ENCODE measurements at places on chromosomes 12 and 14.

DNA sequence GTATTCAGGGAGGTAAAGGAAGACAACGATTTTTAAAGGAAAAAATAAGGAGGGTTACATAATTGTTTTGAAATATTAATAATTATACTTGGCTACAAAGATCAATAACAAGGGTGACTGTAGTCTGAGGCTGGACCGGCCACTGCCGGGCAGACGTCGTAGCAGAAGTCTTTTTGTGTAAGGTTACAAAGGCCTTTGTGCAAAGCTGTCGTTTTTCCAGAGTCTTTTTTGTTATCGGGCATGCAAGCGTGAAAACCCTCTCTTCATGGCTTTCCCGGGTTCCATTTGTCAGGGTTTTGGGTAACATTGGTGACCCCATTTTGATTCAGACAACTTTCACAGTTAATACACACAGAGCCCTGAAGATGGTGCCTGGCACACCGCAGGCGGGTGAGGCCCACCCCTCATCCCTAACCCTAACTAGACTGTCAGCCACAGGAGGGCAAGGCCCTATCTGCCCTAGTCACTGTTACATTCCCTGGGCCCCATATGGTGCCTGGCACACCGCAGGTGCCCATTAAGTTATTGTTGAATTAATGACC is 31.3 kb downstream of the RILPL1 start:
- no peak for DNase-seq

DNA sequence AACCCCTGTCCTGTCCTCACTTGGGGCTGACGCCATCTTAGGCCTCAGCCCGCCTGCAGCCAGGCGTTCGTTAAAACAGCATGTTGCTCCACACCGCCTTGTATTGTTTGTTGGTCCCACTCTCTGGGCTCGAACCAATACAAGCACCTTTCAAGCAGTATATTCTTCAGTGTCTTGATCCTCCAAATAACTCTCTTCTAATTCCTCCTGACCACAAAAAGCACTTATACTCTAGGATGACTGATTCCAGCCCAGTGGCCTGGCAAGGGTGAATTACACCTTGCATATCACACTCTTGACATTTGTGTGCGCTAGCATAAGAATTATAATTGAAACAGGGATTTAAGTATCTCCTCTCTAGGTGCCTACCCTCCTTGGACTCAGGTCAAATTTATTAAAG is 7.1 kb downstream of the CCER1 start:
- DNase-seq, result peak; percentile 47

DNA sequence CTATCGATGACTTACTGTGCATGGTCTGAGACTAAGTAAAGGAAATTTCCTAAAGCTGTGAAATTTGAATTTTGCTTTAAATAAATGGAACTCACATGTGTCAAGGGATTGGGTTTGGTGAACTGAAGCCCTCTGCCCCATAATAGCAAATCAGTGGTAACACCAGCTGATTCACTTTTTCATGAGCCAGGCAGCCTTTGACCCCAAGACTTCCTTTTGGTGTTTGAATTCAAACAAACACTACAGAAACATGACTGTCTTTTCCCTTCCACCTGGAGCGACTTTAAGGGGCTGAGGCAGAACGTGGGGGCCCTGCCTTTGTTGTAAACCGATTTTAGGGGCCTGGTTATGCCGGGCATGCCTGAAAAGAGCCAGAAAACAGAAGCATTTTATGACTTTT is 28.8 kb downstream of the KCTD10 start:
- DNase-seq, result no peak

GRCh38 chr12:111360325-111360930 is 8.5 kb downstream of the PHETA1 start:
- no peak for DNase-seq

GRCh38 chr12:267581-268482 is 5.2 kb upstream of the SLC6A13 start:
- no peak for DNase-seq

DNA sequence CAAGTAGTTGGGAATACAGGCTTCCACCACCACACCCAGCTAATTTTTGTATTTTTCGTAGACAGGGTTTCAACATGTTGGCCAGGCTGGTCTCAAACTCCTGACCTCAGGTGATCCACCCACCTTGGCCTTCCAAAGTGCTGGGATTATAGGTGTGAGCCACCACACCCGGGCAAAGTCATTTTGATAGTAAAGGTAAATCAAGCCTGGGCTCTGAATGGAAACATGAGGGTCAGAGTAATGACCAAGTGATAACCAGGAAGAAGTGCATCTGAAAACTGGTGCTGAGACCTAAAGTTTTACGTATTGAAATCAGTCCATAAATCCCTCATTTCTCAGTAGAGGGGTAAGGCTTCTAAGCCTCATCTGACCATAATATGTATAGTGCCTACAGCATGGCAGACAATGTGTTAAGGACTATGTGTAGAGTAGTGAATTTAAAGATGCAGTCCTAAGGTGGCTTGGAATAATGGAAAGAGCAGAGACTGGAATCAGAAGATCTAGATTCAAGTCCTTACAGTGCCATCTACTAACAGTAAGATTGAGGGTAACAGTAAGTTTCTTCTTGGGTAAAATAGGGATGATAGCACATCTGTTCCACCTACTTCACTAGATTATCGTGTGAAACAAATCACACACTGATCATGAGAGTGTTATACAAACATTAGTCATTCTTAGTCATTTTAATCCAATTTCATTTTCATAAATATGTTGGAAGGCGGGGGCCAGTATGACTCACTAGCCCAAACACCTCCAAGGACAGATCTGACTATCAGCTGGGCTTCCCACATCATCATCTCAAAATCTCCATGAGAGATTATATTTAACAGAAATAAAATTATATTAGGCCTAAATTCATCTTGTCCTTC is 11.2 kb downstream of the MAP4K5 start:
- no peak for DNase-seq

DNA sequence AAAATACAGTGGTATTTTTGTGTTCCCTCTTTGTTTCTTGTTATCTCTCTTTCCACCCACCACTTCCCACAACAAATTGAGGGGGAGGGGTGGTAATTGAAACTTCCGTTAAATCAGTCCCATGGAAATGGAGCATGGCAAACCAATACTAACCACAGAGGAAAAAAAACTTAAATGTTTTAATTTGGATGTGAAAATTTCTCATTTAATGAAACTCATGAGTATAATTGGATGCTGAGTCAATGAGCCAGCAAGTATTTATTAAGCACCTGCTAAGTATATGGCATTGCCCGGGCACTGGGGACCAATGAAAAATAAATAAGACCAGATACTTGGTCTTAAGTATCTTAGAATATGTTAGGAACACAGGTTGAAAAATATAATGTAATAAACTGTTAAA is 147.5 kb downstream of the KCNH5 start:
- DNase-seq, result no peak

- DNase-seq, result no peak
Measured at GRCh38 chr12:3554371-3555115, 63.5 kb downstream of the PRMT8 start.

DNA sequence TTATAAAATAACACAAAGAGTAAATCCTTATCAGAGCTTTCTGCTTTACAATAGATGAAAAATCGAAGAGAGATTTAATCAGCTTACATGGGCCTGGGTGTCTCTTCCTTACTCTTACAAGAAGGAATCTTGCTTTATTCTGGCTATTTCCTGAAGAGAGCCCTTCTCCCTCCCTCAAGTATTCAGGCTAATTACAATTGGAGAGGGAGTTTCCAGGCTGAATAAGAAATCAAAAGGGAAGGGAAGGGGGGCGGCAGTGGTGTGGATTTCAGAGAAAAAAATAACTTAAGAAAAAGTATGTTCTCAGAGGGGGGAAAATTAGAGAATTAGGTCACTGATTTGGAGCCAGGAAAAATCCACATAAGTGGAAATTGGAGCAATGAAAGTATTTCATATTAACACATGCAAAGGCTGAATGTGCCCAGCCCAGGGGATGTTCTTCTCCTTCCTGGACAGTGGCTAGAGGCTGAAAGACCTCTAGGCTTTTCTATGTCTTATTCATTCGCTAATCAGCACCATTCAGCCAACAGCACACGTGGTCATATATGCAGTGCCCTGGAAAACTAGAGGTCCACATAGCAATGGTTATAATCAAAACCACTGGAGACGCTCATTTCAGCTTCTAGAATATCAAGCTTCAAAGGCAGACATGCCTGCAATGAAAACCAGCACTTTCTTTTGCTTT is 158.9 kb upstream of the BTG1 start:
- no peak for DNase-seq

DNA sequence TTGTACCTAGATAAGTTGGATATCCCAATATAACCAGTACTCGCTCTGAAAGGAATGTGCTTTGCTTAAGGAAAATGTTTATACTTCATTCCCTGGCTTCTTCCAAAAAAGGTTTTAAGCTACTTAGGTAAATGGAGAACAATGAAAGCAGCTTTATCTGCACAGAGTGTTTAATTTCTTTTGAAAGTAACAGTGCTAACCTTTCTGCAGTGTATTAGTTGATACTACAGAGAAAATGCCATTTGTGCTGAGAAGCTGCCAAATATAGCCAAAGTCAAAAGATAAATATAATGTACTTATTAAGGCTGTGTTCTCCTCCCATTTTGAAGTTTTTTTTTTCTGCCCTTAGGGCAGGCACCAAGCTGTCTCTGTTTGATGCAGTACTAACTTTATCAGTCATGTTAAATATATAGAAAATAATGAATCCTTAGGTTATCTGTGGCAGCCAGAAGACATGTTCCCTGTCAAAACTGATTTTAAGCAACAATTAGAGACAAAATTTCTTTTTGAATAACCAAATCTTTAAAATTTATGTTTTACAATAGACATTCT is 145.4 kb upstream of the KITLG start:
- no peak for DNase-seq

GRCh38 chr12:31317471-31318395 is 8.2 kb downstream of the SINHCAF start:
- DNase-seq, result no peak

DNA sequence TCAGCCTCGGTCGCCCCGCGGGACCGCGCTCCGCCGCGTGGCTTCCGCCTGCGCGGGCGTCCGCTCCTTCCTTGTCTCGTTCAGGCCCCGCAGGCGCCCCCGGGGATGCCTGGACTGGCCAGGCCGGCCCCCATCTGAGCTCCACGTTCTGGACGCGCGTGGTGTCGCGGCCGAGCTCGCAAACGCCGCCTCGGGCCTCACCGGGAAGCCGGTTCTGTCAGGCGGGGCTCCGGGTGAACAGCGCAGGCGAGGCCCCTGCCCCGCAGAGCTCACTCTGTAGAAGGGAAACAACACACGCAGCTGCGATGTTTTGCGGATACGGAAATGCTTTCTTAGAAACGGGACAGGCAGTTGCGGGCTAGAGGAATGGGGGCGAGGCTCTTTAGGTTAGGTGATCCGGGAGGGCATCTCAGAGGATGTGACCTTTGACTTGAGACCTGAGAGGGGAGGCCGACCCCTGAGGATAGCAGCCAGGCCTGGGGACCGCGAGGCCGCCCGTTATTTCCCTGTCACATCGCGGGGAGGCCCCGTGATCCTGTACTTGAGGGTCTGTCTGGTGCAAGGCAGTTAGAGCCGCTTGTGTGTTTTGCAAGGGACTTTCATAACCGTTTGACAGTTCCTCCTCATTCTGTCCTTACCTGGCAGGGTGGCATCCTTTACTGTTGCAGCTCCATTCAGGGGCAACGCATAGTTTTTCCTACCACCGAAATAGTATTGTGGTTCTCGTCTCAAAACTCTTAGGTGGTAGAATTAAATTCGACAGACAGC is 584 bp downstream of the VRK1 start:
- DNase-seq, result no peak

DNA sequence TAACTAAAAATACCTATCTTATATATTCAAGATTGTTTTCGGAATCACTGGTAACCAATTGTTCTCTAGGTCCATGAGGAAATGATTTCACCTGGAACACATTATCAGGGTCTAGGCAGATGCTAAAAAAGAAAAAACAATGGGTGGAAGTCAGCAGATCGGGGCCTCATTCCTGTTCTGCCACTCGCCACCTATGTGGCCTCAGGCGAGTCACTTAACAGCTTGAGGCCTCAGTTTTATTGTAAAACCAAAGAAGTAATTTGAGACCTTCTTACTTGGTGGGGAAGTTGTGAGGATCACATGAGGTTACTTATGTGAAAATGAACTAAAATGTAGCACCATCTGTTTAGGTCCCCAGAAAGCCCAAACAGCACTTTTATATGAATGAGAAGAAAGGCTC is 6.2 kb upstream of the RNASE10 start:
- DNase-seq, result no peak

DNA sequence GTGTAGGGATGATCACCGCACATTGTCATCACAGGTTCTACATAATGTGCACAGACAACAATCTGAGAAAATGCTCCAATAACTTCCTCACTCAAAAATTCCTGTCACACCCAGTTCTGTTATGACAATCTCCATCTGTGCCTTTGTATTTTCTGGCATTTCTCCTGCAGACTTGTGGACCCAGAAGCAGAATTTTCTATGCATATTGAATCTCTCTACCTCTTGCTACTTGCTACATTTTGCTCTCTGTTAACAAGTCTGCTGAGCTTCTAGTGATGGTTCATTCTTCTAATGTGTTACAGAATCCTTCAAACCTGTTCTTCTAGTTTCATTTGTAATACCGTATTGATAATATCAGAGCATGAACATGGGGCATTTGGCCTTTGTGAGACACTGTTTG is 127.8 kb upstream of the PTPRQ start:
- DNase-seq, result no peak

- peak; percentile 98 for DNase-seq
Measured at GRCh38 chr14:101947904-101948665, 16.3 kb upstream of the DYNC1H1 start.

DNA sequence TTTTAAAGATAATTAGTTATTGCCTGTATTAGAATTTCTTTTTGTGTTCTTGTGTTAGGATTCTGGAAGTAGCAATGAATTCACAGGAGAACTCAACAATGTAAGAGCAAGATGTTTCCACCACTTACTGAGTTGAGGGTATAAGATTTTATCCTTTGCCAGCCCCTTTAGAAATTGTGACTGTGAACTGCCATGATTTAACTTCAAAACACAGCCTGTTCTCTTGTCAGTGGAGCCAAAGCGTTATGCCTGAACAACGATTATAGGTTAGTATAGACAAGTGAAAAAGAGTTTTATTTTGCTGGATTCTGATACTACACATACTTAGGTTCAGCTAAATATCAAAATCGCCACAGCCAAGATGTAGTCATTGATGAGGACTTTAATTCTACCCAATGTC is 101.6 kb downstream of the CRADD start:
- no peak for DNase-seq

GRCh38 chr14:95381726-95382125 is 62.0 kb upstream of the CLMN start:
- no peak for DNase-seq

DNA sequence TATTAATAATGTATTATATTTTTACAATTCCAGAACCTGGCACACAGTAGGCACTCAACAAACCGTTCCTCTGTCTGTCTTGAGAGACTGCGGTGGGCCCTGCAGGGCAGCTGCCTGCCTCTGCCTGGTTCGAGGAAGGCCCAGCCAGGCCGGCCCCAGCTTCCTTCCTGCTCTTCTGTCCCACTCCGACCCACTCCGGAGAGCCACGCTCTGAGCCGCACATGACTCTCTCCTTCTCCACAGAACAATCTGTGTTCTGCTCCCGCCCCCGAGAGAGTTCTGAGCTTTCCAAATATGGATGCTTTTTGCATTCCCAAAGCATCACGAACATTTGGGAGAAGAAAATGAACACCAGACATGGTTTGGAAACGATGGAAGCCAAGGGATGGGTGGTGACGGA is 57.3 kb downstream of the TTC7B start:
- DNase-seq, result no peak

GRCh38 chr12:116078396-116078795 is 199.1 kb downstream of the MED13L start:
- DNase-seq, result no peak

- DNase-seq, result no peak
Measured at GRCh38 chr12:110537605-110538409, 35.7 kb downstream of the RAD9B start.
